ENCODE measurements at places on chromosomes 4 and X. TPM values are rescaled to one million over a fixed set of nuclear protein-coding genes. Genes with fewer than 3 reads are reported as not detected.

DNA sequence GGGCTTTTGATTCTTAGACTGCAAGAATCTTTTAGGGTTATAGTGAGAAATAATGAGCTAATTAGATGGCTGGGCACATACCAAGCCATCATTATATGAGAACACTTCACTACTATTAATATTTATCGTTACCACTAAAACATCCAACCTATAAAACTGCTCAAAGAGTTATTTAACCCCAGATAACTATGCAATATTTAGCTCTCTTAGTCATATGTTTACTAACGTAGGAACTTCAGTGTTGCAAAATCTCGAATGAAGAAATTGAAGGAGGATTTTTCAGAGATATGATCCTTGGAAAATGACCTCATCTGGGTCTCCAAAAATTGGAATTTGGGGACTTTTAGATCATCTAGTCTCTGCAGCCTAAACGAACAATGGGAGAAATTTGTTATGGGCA is 265.0 kb upstream of the RPS6KA3 start:
- DNase-seq = no peak

- DNase-seq = no peak
Measured at GRCh38 chrX:39688576-39689375, 409.0 kb downstream of the BCOR start.

DNA sequence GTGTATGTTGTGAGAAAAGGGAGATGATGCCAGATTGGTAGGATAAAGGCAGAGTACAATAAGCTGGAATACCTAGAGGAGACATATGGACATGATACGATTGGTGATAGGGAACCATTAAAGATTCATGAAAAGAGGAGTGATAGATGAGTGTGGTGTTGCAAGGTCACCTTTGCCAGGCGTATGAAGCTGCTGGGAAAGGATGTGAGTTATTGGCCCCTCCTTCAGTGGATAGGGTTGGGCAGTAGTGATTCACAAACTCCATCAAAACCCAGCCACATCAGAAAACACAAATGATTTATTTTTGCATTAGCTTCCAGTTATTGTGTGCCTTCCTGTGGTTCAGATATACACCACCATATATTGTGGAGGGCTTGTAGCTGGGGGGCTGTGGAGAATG is 34.3 kb downstream of the TMEM164 start:
- DNase-seq = no peak

- no peak for DNase-seq
Measured at GRCh38 chr4:108991551-108992328, 228.9 kb upstream of the ETNPPL start.

DNA sequence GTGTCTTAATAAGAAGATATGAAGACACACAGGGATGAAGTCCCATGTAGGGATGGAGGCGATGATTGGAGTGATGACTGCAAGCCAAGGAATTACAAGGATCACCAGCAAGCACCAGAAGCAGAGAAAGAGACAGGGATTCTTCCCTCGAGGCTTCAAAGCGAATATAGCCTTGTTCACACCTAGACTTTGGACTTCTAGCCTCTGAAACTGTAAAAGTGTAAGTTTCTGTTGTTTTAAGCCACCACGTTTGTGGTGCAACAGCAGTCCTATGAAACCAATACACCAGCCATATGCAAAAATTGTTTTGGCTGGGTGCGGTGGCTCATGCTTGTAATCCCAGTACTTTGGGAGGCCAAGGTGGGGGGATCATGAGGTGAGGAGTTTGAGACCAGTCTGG is 9.8 kb upstream of the PDS5A start:
- DNase-seq = no peak

ZNF711 gene
- 0.14 TPM for total RNA-seq

MAD2L1 gene
- 103 TPM for total RNA-seq

DNA sequence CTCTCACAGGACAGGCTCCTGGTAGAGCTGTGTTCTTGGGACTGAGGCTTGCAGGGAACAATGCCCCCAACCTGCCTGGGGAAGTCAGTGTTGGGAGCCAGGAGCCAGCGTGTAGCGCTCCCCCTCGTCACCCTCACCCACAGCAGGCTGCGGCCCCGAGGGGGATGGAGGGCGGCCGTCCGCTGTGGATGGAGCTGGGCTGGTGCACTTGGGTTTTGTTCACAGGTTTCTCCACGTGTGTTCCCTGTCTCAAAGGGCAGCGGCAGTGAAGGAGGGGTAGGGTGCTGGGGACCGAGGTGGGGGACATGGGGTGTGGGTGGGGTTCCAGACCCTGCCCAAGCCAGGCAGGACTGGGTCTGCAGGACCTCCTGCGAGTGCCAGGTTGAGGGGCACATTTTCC is 69.1 kb downstream of the RGS12 start:
- no peak for DNase-seq

- no peak for DNase-seq
Measured at GRCh38 chrX:11180571-11180970, 69.4 kb downstream of the HCCS start.

CWH43 gene
- not detected for total RNA-seq

- no peak for DNase-seq
Measured at GRCh38 chrX:31670245-31670644, 598.4 kb upstream of the FTHL17 start.

SHROOM2 gene
- total RNA-seq = not detected

DNA sequence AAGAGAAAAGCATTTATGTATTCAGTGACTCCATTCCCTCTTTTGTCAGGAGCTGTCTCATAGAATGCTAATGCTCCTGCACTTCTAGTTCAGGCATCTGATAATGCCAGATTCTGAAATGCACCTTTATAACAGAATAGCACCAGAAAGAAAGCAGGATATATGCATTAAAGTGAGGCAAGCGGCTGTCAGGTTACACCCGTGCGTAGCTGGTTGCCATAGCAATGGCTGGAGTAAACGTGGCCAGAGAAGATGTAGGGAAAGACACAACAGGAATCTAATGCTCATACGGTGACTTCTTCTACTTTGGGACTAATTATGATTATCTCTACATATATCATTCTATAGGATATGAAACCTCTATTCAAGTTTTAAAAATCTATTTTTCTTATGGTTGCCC is 5.9 kb downstream of the EMCN start:
- no peak for DNase-seq

- no peak for DNase-seq
Measured at GRCh38 chrX:41406201-41406600, 40.9 kb upstream of the NYX start.

GRCh38 chrX:20461576-20461975 is 194.9 kb upstream of the RPS6KA3 start:
- DNase-seq = no peak

STS gene
- 1.1 TPM for total RNA-seq
